ENCODE measurements at places on chromosomes 4 and X. TPM values are rescaled to one million over a fixed set of nuclear protein-coding genes. Genes with fewer than 3 reads are reported as not detected.
A peak's percentile ranks its signal among the peaks of the same experiment; 100 is the strongest.

- DNase-seq, result no peak
Observed at GRCh38 chrX:119381349-119381944, 17.7 kb upstream of the SLC25A43 start.

- DNase-seq, result no peak
Observed at GRCh38 chrX:136906921-136907510, 26.5 kb upstream of the RBMX start.

DNA sequence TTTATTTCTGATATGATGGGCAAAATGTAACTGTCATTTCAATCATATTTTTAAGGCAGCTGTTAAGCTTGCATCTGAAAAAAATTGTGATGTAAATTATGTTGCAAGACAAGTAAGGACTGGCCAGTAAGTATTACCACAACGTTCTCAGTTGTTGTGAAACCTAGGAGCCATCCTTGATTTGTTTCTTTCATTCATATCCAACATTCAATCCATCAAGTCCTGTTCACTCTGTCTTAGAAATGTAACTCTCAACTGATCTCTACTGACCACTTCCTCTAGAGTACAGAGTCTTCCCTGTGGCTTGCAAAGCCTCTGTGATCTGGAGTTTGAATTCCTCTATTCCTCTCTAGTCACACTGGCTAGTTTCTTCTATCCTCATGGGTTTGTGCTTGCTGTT, 161.4 kb upstream of the MAD2L1 start:
- DNase-seq, result no peak

DNA sequence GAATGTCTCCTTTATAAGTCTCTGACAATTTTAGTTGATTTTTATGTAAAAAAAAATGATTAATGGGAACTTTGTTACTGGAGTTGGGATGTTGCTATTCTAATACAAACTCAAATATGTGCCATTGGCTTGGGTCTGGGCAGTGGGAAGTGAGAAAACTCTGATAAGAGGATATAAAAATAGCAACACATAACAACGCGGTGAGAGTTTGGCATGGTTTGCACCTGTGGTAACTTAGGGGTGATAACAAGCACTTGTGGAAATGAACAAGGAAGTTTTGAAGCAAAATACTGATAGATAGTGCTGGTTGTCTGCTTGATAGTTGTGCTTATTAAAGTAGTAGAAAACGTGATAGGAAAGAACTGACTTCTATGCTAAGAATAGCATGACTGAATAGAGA, 743.3 kb upstream of the AGA start:
- no peak for DNase-seq

- no peak for DNase-seq
Observed at GRCh38 chr4:55910140-55910539, 38.6 kb upstream of the CEP135 start.

DNA sequence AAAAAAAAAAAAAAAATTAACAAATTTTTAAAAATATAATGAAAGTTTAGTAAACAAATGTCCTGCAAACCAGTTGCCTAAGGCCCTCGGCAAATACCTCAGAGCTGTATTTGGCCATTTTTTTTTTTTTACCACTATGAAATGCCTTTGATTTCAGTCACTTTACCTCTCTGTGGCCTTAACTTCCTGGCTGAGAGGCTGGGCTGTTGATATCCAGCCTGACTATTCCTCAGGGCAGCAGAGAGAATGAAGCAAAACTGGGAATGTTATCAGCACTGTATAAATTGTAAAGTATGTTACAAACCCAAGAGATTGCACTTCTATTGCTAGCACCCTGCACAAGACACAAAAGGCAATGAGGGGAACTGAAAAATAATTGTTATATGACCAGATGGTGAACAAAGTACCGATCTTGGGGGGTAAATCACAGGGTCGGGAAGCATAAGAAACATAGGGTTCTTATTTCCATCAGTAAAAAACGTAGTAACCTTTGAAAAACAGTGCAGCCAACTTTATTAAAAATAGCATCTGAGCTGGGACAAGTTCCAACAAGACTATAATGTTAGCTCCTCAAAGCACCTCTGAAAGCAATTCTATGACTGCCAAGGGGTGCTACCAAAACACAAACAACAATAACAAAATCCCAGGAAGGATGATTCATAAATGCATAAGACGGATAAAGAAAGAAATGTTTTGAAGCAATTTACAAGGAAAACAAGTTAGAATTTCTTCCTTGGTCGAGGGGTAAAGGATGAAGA, 18.1 kb downstream of the USP46 start:
- no peak for DNase-seq

GRCh38 chrX:152884171-152884570, 13.7 kb upstream of the ZNF185 start:
- DNase-seq, result no peak

GRCh38 chr4:110641218-110641617, 18.3 kb upstream of the PITX2 start:
- DNase-seq, result peak; percentile 61

DNA sequence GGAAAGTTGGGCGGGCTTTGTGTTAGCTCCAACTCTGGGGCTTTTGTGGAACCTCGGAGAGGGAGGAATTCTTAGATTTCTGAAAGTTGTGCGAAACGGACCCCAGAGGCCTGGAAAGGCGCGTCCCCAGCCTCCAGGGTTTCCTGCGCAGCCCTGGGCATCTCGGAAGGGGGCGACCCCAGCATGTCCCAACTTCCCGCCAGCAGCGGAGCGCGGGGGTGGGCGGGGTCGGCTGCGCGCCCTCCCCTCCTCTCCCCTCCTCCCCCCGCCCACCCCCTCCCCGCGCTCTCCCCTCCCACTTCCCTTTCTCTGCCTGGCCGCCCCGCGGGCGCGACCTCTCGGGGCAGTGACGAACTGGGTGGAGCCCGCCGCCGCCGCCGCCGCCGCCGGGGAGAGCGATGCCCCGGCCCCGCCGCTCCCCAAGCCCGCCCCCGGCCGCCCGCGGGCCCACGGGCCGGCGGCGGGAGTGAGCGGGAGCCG, 16.8 kb downstream of the PTTG2 start:
- DNase-seq, result peak; percentile 67

DNA sequence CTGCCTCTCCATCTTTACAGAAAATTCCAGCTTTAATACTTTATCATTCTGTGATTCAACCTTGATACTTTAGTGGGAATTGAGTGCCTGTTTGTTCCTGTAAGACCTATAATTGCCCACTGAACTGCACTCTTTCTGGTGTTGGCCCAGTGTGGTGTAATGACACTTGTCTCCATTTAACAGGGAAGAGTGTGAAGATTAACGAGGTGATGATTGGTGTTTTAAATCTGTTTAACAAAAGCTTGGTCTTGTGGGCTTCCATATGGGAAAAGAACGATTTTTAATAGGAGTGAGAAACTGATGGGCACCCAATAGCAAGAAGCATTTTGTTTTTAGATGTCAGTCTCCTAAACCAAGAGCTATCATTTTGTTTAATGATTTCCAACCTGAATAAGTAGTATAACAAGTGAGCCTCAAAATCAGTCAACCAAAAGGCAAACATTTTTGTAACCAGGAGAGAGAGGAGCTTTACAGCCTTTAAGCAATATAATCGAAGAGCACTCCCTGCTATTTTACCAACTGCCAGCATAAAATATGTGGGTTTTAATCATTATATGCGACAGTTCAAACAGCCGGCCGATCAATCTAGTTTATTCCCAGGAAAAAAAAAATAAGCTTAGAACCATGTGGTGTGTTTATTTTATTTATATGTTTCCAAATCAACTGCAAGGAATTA, 50.2 kb downstream of the SUPT20HL1 start:
- no peak for DNase-seq

GRCh38 chr4:9764155-9764696, 17.2 kb upstream of the DRD5 start:
- DNase-seq, result no peak

GRCh38 chrX:10054396-10054795, 87.2 kb downstream of the CLDN34 start:
- DNase-seq, result no peak

DNA sequence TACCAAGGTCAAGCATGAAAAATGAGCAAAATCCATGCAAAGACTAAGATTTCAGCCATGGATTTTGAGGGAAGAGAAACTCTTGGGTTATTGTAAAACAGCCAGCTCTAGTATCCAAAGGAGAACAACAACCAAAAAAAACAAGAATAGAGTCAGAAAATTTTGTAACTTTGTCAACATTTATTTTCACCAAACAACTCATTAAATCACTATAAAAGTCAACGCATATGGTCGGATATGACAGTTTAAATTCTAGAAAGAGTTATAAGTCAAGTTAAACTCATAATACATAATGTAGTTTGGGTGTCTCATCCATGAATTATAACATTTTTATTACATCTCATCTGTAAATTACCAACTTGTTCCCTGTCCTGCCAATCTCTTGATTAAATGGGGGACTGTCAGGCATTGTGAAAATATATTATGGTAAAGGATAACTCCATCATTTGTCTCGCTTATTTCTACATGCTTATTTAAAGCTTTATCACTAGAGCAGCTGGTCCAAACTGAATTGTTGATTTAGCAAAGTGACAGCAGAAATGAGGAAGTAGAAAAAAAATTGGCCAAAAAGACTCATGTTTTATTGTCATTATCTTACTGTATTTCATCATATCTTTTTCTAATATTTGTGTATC, 224.8 kb upstream of the NOCT start:
- DNase-seq, result no peak

DNA sequence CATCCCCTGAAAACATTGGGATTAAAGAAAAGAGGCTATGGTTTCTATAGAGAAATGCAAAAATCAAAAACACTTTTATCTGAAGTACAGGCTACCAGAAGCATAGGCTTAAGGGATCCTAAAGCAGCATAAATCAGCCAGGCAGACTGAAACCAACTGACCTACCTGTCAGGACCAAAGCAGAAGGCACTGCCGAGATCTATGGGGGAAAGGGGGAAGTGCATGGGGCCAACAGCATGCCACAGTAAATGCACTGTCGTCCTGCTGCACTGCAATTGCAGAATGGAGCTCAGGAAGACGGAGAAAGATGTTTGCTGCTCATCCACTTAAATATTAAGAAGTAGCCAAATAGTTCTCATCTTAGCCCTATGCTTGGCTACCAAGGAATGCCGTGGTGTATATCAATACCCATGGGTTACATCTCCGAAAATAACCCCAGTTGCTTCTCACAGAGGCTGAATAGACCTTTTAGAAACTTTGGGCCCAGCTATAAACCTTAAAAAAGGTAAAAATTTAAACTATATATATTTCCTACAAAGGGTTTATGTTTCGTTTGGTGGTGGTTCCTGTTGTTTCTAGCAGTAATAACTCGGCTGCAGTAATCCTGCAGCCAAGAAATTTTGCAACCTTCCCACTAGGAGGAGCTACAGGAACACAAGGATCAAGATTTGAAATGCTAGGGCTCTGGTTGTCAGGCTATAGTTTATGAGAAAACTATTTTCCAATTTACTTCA, 312.2 kb upstream of the DIAPH2 start:
- DNase-seq, result no peak

DNA sequence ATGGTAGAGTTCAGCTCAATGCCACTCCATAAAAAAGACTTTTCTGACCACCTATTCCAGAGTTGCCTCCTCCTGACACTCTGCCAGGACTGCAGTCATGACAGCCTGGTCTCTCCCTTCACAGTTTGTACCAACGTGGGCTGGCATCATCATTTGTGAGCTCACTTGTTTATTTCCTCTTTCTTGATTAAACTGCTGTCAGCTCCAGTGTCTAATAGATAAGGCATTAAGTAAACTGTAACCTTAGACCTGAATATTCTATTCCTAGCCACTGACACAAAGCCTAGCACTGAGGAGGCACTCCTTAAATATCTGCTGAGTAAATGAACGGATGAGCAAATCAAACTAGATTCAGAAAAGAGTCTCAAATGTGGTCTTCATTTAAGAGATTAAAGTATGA, 48.7 kb downstream of the DDX60 start:
- DNase-seq, result no peak

- no peak for DNase-seq
Observed at GRCh38 chr4:4423706-4424498, 37.0 kb downstream of the NSG1 start.

DNA sequence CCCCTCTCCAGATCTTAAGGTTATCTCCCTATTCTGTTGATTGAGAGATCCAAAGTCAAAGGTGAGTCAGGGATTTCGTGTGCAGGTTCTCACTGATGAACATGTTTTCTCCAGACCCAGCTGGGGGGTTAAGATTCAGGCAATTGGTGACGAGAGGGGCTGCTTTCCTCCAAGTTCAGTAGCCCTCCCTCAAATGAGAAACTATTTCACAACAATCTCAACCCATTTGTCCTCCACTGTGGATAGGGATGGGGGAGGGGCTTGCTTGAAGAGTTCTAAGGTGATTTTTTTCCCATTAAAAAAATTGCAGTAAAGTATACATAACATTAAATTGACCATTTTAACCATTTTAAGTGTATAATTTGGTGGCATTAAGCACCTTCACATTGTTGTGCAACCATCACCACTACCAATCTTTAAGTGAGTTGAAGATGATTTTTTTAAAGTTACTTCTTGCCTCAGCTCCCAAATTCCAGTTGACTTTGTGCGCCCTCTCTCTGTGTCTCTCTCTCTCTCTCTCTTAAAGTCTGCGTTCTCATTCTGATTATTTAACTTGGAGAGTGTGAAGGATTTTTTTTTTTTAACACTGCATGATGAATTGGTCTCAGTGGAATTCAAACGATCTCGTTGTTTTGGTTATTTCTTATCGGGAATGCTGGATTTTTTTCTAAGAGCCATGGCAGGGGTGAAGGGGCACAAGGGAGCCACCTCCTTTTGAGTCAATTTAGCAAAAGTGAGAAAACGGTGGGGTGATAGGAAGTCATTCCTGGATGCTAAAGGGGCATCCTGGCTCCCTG, 175.9 kb downstream of the SHROOM3 start:
- no peak for DNase-seq

DNA sequence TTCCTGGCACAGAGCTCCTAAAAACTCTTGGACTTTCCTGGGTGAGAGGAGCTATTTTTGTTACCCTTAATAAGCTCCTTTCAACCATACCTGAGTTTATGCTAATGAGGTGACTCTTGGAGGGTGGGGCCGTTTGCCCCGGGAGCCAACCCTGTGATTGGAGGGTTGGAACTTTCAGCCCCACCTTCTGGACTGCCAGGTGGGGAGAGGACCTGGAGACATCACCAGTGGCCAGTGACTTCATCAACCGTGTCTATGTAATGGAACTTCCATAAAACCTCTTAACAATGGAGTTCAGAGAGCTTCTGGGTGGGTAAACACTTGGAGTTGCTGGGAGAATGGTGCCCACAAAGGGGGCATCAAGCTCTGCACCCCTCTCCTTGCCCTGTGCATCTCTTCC, 17.9 kb upstream of the ENPP6 start:
- no peak for DNase-seq

GRCh38 chr4:22637306-22637705, 55.4 kb upstream of the GBA3 start:
- DNase-seq, result no peak

GRCh38 chrX:32483534-32484136, 727.7 kb downstream of the DMD start:
- no peak for DNase-seq

GRCh38 chrX:134144231-134144630, 92.8 kb upstream of the CCDC160 start:
- DNase-seq, result no peak

- no peak for DNase-seq
Observed at GRCh38 chr4:125681240-125681639, 366.5 kb downstream of the FAT4 start.

- DNase-seq, result no peak
Observed at GRCh38 chrX:9467751-9468150, 2.9 kb downstream of the TBL1X start.

SRPX gene
- 10.4 TPM for total RNA-seq

KLKB1 gene
- 20.9 TPM for total RNA-seq

ANOS1 gene
- 57.8 TPM for total RNA-seq

CFAP47 gene
- total RNA-seq, result not detected

PLK4 gene
- total RNA-seq, result 35.2 TPM

AFM gene
- total RNA-seq, result not detected

CT55 gene
- total RNA-seq, result not detected

SMR3B gene
- total RNA-seq, result not detected

SSX3 gene
- not detected for total RNA-seq

TCEAL8 gene
- total RNA-seq, result 81.0 TPM
